HL-60 (cell line): ENCODE measurements at places on chromosomes 6 and 20.

GRCh38 chr6:159059885-159060506 lies 15.2 kb upstream of the TAGAP start:
- DNase-seq = no peak

DNA sequence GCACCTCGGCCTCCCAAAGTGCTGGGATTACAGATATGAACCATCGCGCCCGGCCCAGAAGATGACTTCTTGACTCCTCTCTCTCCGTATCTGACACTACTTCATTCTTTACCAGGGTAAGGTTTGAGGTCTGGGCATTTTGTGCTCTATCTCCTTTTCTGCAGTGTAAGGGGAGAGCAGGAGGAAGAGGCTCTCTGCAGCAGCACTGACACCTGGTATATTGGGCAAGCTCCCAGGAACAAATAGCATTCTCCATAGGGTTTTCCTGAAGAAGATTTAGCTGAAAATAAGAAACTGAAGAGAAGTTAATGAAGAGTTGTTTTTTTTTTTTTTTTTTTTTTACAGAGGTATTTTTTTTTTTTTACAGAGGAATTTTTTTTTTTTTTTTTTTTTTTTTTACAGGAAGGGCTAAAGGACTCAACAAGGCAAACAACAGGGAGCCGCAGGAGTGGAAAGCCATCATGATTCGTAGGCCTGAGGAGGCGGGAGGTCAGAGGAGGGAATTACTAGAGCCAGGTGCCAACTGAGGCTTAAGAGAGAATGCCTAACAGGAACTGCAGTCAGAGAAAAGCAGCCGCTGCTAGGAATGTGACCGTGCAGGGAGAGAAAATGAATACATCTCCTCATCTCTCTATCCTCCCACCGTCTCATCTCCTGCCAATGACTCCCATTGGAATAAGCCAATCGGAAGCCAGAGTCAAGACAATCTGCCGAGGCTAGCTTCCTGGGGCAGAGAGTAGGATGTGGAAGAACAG lies 34.7 kb upstream of the ADGRF4 start:
- no peak for DNase-seq

DNA sequence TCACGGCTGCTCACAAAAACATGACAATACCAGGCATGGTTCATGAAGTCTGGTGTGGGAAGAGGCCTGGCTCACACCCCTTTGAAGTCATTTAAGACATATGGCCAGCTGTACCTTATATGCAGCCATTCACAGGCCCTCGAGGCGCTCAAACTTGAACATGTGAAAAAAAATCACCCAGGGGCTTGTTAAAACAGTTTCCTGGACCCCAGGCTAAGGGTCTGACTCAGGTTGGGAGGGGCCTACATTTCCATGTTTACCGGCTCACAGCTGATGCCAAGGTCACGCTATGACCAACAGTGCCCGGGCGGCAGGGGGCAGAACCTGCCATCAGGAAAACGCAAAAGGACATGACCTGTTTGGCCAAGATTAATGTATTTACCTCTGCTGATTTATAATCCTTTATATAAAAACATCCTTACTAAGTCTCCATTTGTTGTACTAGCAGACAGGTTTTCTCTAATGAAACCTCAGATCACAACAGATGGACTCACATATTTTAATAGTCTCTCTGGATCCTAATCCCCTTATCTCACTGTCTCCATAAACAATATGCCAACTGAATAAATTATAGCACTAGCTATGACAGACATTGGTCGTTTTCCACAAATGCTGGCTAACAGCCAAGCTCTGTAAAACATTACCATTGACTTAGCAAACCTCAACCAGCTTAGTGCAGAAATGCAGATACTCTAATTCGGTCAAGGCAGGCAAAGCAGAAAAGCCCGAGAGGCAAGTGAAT lies 19.9 kb downstream of the EZR start:
- no peak for DNase-seq

DNA sequence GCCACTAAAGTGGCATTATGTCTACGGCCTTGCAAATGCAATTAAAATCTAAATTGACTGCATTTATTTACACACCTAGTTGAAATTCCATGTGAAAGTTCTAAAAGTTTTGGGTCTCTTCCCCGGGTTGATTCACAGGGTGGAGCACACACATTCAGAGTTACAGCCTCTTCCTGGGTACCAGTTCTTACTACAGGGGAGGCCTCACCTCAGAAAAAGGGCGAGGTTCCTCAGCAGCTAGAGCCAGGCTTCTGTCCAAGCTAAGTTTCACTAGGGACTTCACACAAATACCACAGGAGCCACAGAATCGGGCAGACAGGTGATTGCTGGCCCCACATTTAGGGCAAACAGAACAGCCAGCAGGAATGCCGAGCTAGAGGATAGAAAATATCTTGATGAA lies 52.7 kb downstream of the DZANK1 start:
- no peak for DNase-seq

- DNase-seq = no peak
Measured at GRCh38 chr6:118709859-118710350, 58.5 kb upstream of the CEP85L start.

DNA sequence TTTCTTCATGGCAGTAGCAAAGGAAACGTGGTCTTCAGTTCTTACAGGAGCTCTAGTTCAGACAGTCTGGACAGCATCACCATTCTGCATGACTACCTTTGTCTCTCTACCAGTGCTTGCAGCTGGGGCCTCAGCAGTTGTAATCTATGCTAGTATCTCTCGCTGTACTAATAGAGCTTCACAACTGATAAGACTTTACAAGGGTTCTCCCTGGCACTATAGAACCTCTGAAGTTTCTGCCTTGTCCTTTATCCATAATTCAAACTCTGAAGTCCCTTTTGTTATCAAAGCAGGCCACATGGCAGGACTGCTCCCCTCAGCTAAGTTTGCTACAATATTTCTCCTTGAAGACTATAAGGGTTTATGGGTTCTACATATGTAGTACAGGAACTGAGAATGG lies 842.1 kb upstream of the ADGRB3 start:
- no peak for DNase-seq

- no peak for DNase-seq
Measured at GRCh38 chr20:44370639-44371218, 15.2 kb downstream of the HNF4A start.

DNA sequence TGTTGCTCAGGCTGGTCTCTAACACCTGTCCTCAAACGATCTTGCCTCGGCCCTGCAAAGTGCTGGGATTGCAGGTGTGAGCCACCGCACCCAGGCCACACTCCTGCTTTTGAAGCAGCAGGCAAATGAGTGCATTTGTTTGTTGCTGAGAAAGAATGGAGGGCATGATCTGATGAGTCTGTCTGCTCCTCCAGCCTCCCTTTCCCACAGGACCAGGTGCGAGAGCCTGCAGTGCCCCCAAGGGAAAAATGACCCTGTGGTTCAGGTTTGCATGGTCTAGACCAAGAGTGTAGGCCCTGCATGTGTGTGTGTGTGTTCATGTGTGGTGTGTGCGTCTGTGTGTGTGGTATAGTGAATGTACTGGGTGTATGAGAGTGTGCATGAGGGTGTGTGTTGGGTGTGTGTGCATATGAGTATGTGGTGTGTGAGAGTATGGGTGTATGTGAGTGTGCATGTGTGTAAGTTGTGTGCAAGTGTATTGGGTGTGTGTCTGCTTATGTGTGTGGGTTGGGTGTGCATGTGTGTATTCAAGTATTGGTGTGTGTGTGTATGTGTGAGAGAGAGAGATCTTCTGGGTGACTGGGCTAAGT lies 22.8 kb upstream of the FOXC1 start:
- no peak for DNase-seq

DNA sequence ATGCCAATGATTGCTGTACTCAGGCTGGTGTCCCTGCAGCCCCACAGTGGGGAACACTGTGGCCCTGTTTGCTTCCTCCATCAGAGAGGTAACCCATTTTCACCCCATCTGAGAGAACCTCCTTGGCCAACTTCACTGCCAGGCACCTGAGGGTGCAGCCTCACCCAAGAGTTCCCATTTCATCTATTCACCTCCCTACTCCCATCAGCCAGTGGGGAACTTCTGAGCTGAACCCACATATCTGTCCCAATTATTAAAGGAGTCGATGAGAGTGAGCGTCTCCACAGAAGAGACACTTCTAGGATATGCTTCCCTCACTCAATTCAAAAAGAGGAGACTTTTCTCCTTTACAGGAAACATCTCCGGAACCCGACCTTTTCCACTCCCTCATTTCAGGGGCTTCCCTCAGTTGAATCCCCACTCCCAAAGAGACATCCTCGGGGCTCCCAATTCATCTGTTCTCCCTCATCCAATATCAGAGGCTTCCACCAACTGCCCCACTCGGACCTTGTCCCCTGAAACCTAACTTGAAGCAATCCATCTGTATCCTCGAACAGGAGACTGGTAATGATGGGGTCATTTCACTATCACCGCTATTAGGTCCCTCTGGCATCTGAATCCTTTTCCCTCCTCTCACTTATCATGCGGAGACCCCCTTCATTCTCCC lies 988 bp downstream of the UBE2V1 start:
- DNase-seq = no peak

DNA sequence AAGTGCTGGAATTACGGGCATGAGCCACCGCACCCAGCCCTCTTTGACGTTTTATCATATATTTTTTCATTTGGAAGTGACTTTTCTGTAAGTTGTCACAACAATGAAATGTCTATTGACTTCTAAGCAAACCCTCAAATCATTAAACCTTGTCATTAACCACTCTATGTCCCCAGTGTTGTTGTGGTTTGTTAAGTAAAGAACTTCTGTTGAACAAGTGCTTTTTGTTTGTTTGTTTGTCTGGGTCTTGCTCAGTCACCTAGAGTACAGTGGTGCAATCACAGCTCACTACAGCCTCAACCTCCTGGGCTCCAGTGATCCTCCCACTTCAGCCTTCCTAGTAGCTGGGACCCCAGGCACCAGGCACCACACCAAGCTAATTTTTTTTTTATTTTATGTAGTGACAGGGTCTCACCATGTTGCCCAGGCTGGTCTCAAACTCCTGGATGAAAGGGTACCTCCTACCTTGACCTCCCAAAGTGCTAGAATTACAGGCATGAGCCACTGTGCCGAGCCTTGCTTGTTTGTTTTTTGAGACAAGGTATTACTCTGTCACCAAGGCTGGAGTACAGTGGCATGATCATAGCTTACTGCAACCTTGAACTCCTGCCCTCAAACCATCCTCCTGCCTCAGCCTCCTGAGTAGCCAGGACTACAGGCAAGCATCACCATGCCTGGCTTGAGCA lies 57.6 kb upstream of the LOC128125822 start:
- no peak for DNase-seq

DNA sequence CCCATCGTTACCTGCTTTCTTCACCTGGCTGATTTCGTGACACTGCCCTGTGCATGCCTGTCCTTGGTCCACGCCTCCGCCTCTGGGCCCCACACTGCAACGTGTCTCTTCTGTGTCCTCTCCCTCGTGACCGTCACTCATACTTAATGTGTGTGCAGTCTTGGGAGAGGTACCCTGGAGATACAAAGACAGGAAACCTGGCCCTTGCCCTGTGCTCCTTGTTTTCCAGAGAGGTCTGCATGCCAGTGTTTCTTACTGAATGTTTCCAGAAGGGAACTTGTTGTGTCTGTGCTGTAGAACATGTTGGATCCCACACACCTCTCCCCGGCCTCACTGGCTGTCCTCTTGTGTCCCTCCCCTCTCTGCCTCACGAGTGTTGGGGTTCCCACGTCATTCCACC lies 45.8 kb downstream of the SNX9 start:
- DNase-seq = no peak

- DNase-seq = no peak
Measured at GRCh38 chr6:129667621-129668020, 42.4 kb downstream of the ARHGAP18 start.

DNA sequence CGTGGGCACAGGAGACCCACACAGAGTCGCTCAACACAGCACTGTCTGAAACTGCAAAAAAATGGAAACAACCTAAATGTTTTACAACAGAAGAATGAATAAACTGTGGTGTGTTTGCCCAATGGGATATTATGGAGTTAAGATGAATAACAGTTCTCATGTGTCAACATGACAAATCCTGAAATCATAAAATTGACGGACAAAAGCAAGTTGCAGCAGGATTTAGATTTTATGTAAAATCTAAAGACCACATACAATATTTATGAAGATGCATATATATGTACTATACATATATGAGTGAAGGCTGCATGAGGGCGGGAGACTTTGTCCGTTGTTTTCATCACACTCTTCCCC lies 79.7 kb downstream of the GRM4 start:
- no peak for DNase-seq

GRCh38 chr6:19320111-19320581 lies 517.0 kb upstream of the ID4 start:
- no peak for DNase-seq

DNA sequence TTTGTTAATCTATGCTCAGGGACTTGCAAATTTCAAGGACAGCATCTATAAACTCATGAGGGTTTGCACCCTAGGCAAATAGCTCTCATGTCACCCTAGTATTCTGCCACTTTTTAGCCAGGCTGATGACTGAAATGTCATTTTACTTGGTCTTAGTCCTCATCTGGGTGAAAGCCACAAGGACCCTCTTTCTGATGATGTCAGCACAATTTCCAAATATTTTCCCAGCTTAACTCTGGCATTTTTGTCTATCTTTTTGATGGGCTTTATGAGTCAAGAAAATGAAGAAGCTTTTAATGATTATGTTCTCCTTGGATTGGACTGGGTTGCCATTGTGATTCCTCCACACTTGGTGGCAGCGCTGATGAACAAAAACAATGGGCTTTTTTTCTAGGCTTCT lies 420.1 kb upstream of the BTBD3 start:
- no peak for DNase-seq

GRCh38 chr6:6960571-6961251 lies 147.1 kb upstream of the RREB1 start:
- DNase-seq = no peak

- no peak for DNase-seq
Measured at GRCh38 chr6:6884193-6884627, 223.6 kb upstream of the RREB1 start.

- DNase-seq = no peak
Measured at GRCh38 chr6:1365686-1366085, 23.7 kb upstream of the FOXF2 start.

- no peak for DNase-seq
Measured at GRCh38 chr20:3459881-3460307, 10.9 kb upstream of the ATRN start.

DNA sequence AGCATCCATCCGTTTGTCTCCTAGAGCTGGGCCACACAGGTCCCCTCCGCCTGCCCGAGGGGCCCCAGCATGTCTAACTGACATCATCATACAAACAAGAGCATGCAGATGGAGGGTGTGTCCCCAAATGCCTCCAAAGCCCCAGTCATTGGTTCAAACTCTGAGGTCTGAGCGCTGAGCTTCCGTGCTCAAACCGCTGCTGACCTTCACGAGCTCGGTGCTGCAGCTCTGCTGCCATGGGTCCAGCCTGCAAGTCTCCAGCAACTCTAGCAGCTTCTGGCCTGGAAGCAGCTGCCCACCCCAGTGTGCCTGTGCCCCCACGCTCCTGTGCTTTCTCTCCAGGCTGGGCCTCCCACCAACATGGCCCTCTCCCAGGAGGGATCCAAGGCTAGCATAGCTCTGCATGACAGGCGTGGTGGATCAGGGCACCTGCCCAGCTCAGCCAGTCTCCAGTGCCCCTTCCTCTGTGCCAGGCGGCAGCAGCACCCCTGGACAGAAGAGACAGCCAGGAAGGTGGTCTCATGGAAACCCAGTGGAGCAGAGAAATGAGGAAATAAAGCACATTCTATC lies 131.6 kb upstream of the PMEPA1 start:
- DNase-seq = no peak

- DNase-seq = no peak
Measured at GRCh38 chr6:117233145-117233544, 32.2 kb upstream of the VGLL2 start.
